ENCODE measurements at places on chromosomes 11 and 22.

- no peak for DNase-seq
Observed at GRCh38 chr11:134350381-134350780, 18.6 kb downstream of the GLB1L2 start.

DNA sequence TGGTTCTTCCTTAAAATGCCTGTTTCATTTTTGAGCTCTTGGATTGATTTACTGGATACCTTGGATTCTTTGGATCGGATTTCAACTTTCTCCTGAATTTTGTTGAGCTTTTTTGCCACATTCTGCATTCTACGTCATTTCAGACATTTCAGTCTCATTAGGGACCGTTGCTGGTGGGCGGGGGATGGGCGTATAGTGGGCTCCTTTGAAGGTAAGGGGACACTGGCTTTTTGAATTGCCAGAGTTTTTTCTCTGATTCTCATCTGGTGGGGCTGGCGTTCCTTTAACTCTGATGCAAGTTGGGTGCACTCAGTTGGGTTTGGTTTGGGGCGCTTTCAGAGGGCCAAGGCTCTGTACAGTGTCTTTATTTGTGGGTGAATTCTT, 216.5 kb downstream of the DYNC2H1 start:
- no peak for DNase-seq

DNA sequence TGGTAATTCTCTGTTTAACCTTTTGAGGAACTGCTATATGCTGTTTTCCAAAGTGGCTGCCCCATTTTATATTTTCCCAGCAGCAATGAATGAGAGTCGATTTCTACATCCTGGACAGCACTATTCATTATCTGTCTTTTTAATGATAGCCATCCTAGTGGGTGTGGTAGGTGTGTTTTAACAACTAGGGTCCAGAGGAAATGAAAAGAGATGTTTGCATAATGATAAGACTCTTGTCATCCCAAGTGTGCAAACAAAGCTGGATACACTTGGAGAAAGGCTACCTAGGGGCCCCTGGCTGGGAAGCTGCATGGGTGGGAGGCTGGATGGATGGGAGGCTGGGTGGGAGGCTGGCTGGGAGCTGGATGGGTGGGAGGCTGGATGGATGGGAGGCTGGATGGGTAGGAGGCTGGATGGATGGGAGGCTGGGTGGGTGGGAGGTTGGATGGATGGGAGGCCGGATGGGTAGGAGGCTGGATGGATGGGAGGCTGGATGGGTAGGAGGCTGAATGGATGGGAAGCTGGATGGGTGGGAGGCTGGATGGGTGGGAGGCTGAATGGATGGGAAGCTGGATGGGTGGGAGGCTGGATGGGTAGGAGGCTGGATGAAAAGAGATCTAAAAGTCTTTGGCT, 158.0 kb downstream of the DSCAML1 start:
- DNase-seq: no peak

DNA sequence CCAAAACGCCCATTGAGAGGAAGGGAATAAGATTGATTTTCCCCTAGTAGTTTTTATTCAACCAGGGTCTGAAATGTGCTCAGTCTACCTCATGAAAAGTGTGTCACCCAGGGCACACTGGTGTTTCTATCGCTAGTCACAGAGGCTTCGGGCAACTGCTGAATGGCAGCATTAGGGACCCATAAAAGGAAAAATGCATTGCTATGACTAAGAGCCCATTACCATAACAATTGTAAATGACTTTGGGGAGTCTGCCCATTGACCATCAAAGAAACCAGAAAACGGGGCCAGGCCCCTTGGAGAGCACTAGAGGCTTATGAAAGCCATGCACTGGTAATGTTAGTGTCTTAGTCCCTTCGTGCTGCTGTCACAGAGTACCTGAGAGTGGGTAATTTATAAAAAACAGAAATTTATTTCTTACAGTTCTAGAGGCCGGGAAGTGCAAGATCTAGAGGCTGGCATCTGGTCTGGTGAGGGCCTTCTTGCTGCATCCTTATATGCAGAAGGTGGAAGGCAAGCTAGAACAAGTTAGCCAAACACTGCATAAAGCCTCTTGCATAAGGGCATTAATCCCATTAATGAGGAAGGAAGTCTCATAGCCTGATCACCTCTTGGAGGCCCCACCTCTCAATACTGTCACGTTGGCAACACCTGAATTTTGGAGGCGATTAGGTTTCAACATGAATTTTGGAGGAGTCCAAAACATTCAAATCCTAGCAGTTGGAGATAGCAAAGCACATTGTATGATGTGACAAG, 306.7 kb downstream of the ST3GAL4 start:
- DNase-seq: no peak

- no peak for DNase-seq
Observed at GRCh38 chr11:70065318-70066135, 12.6 kb upstream of the ANO1 start.

GRCh38 chr22:30078320-30079311, 1.6 kb upstream of the HORMAD2 start:
- DNase-seq: peak; percentile 7

- DNase-seq: no peak
Observed at GRCh38 chr11:61870541-61871031, 20.8 kb downstream of the FADS3 start.

GRCh38 chr22:35016909-35017308, 49.0 kb upstream of the ISX start:
- no peak for DNase-seq

GRCh38 chr11:93528757-93529645, 14.2 kb downstream of the SMCO4 start:
- DNase-seq: no peak

GRCh38 chr11:63535734-63536133, 874 bp upstream of the PLAAT4 start:
- DNase-seq: no peak

GRCh38 chr11:130469181-130469580, 20.7 kb downstream of the ADAMTS15 start:
- DNase-seq: no peak

DNA sequence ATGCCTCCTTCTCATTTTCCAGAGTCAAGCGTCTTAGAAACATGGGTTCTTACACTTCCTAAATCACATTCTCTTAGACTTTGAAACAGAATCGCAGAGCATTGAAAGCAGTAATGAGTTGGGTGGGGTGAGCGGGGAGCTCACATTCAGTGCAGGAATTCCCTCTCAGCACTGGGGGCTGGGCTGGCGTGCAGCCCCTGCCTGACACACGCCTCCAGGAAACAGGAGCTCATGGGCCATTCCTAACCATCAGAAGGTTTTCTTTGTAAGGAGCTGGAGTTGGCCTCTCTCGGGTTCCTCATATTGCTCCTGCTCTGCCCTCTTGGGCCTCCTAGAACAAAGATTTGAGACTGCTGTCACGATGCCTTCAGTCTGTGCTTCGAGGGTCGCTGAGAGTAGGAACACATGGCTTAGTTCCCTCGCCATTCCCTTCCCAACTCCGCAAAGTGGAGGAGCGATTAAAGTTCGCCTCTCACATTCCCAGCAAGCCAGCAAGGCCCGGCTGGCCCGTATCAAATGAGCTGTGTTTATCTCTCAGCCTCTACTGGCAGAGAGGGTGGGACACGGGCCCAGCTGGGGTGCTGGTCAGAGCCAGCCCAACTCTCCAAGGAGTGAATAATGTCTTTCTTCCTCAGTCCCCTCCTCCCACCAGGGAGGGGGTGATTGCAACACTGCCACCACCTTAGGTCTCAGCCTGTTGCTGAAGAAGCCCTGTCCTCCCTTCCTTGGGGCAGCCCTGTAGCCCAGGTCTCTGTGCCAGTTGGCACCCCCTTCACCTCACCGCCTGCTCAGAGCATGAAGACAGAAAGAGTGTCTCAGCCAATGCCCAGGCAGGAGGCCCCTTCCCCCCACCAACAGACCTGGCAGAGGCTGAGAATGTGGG, 10.4 kb downstream of the CHRDL2 start:
- no peak for DNase-seq

- no peak for DNase-seq
Observed at GRCh38 chr22:32823024-32823730, 21.7 kb downstream of the TIMP3 start.

GRCh38 chr11:1389932-1390568, at the start of gene BRSK2:
Gene BRSK2 (plus strand): TSS chr11:1389934. CDS start chr11:1390285, 351 bp downstream.
- no peak for DNase-seq

GRCh38 chr11:13009921-13010748, 1.0 kb downstream of the RASSF10 start:
- DNase-seq: no peak

DNA sequence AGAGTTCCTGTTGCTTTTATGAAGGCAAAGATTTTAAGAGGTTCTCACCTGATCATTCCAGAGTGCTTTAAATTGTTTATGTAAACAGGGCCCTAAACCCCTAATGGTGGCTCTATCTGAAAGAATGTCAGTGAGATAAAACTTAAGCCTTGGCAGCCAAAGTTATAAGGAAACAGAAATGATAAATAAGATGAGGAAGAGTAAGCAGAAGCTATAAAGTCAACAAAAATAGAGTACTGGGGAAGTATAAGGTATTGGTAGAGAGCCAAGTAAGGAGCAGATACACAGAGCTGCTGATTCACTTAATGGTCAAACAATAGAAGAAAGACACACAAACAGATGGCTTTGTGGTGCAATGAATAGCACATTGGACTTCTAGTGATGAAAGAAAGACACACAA, 37.9 kb downstream of the TMPRSS5 start:
- DNase-seq: no peak

DNA sequence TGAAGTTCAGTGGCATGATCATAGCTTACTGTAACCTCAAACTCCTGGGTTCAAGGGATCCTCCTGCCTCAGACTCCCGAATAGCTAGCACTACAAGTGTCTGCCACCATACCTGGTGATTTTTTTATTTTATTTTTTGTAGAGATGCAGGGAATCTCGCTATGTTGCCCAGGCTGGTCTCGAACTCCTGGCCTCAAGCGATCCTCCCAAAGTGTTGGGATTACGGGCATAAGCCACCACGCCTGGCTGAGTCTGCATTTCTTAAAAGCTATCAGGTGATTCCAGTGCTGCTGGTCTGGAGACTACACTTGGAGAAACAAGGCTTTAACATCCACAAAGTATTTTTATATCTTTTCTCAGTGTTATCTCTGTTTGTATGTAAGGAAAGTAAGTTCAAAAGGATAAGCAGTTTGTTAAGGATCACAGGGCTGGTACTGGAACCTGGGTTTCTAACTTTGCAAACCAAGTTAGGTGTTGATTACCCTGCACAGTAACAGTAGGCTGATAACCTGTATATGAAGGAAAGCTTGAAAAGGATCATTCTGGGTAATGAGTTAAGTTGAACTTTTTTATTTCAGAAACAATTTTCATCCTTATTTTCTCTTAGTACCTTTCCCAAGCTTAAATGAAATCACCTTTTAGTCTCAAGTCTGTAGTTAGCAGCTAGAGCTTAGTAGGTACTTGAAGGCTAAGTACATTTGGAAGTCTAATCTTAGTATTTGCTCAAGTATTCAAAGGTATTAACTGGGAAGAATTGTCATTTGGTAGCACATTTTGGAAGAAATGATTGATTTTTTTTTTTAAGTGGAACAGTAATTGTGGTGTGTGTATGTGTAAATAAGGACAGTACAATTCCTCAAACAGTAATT, 12.5 kb downstream of the ACER3 start:
- no peak for DNase-seq

DNA sequence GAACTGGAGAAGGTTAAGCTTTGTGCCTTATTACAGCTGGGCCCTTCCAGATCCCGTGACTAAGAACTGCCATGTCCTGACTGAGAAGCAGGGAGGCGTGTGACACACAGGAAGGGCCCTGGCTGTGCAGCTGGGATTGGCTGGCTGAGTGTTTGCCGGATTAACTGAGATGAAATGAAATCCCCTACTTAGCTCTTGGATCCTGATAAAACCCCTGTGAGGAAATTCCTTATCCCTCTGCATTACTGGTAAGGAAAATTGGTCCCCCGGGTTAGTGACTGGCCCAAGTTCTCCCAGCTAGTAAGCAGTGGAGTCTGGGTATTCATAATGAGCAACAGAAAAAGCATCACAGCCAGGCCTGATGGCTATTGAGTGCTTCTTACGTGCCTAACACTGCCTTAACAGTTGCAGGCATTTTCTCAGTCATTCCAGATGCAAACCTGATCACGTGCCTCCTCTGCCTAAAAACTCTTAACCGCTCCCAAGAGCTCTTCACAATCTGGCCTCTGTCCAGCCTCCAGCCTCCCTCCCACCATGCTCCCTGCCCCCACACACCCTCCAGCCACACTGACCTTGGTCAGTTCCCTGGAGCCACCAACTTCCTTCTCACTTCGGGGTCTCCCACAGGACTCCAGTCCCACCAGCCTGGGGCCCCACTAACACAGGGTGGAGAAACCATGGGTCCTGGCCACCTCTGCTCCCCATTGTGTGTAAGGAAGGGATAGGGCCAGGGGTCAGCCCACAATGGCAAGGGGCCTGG, 37.8 kb downstream of the ARRB1 start:
- DNase-seq: no peak

DNA sequence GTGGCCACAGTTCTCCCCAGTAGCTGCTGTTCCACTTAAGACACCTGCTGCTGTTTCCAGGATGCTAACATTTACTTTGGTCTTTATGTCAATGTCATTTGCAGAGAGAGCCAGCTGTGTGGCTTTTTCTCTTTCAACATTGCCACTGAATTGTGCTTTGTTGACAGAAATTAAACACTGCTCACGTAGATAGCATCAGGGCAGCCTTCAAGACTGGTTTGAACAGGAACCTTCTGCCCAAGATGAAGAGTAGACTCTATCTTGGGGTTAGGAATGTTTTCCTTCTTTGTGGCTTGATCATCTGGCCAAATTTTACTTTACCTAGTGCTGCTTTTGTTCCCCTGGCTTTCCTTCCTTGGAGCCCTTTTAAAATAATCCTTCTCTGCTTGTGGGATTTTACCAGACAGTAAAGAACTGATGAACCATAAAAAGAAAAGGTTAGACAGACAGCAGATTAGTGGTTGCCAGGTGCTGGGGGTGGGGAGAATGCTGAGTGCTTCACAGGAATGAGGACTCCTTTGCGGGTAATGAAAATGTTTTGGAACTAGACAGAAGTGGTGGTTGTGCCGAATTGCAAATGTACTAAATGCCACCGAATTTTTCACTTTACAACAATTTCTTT, 22.7 kb upstream of the XBP1 start:
- DNase-seq: no peak

DNA sequence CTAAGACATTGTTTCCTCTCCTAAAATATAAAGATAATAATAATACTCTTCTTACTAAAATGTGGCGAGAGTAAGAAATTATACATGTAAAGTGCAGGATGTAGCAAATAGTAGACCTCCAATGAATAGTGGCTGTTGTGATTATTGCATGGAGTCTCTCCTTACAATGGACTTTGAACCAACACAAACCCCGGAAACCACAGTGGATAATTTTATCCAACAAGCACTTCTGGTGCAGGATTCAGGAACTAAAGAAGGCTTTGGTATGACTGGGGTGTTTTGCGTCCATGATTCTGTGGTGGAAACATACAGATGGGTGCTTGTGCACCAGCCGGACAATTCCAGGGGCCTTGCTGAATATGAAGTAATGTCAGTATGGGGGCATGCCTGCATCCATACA, 146.4 kb upstream of the UBASH3B start:
- no peak for DNase-seq

DNA sequence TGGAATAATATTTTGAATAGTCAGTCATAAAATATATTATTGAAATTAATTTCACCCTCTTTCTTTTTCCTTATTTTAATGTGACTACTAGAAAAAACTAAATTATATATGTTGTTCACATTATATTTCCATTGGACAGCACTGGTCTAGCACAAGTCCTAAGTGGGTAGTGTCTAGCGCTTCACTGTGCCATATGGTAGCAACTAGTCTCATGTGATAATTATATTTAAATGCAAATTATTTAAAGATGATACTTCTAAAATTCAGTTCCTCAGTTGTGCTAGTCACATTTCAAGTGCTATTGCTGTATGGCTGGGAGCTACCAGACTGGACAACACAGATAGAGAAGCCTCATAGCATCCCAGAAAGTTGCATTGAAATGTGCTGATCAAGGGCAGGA, 19.1 kb upstream of the LDLRAD3 start:
- DNase-seq: no peak
